ENCODE measurements at places on chromosomes 5 and 9. TPM values are rescaled to one million over a fixed set of nuclear protein-coding genes. Genes with fewer than 3 reads are reported as not detected.

- DNase-seq = no peak
These were observed 87.4 kb upstream of the GNA14 start for GRCh38 chr9:77735494-77735893.

DNA sequence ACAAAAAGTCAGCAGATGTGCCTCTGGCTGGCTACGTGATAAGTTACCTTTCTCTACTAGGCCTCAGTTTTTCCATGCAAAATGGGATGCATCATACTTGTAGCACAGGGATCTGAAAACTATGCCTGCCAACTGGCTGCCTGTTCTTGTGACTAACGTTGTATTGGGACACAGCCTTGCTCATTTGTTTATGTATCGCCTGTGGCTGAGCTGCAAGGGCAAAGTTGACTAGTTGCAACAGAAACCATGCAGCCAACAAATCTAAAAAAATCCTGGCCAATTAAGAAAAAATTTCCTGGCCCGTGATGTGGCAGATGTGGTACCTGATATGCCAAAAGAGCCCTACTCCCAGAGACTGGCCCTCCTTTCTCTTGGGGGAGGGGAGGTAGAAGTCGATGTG is 131.3 kb downstream of the SEC61B start:
- DNase-seq = no peak

- DNase-seq = peak; percentile 77
These were observed 2.3 kb upstream of the ZNF782 start for GRCh38 chr9:96856363-96857286.

DNA sequence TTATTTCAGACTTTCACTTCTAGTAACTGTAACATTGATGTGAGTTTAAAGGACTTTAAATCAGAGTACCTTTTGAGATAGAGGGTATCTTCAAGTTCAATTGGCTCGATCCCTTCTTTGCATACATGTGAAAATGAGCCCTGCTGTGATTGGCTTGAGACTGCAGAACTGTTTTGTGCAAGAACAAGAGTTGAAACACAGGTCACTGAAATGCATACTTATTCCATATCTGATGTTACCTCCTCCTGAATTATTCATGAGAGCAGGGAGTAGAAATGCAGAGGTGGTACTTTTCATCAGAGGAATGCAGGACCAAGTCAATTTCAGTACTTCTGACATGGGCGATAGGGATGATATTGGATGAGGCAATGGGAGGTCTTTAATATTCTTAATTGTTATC is 459.5 kb downstream of the TLR4 start:
- no peak for DNase-seq

DNA sequence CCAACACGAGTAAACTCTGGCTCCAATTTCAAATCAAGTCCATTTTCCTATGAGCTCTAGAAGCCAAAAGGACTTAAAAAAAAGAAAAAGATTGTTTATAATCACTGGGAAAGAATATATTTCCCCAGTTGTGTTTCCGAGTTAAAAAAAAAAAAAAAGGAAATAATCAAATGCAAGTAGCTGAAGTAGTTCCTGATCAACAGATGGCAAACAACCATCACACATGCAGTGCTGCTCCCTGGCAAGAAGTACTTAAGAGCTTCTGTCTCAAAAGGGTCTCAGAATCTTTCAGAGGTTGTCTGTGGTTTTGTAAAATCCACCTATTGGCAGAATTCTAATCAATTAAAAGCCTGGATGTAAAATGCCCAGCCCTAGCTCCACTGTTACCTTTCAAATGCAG is 387.9 kb downstream of the RAB3C start:
- no peak for DNase-seq

GRCh38 chr5:136276946-136277345 is 84.0 kb upstream of the SMIM32 start:
- DNase-seq = no peak

GRCh38 chr5:34047143-34047542 is 4.1 kb upstream of the C1QTNF3 start:
- no peak for DNase-seq

- DNase-seq = no peak
These were observed 237.6 kb upstream of the ZNF462 start for GRCh38 chr9:106625259-106625789.

DNA sequence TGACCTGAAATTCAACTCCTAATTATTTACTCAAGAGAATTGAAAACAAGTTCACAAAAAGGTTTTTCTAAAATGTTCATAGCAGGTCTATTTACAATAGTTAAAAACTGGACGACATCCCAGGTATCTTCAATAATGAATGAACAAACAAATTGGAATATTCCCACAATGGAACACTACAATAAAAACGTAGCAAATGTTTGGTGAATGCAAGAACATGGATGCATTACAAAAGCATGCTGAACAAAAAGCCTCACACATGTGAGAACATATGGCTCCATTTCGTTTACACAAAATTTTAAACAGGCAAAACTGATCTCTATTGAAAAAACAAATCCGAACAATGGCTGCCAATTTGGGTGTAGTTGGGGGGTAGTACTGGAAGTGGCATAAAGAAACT is 669.9 kb downstream of the MTRR start:
- no peak for DNase-seq

DNA sequence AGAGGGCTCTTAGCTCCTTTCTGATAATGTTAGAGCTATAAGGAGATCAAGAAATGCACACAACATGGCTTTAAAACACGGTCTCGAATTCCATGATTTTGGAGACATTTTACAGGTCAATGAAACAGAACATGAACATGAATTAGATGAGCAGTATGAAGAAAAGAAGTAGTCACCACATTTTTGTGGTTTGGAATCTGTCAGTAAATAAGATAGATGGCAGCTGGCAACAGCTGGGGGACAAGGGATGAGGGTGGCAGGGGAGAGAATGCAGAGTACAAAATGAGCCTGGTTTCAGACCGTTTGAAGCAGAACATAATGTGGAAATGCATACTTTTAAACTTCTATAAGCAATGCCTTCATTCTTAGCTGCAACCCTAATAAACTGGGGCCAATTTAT is 107.1 kb downstream of the OXCT1 start:
- DNase-seq = no peak

The AQP7 gene
- total RNA-seq = not detected

The MYOZ3 gene
- total RNA-seq = not detected

The SGCD gene
- 0.42 TPM for total RNA-seq

The SLC6A3 gene
- total RNA-seq = not detected

Measured in CD8-positive, alpha-beta T cell (primary cell).